ENCODE measurements at places on chromosomes 11 and 22. TPM values are rescaled to one million over a fixed set of nuclear protein-coding genes. Genes with fewer than 3 reads are reported as not detected.

The NRXN2 gene
- total RNA-seq = 1.3 TPM

The CARD18 gene
- not detected for total RNA-seq

The KCNJ5 gene
- total RNA-seq = not detected

The APOA4 gene
- not detected for total RNA-seq

The SCGB1A1 gene
- not detected for total RNA-seq

The SERPING1 gene
- 0.22 TPM for total RNA-seq

The HOATZ gene
- total RNA-seq = not detected

The OR52A1 gene
- total RNA-seq = not detected

The GAS2 gene
- 2.9 TPM for total RNA-seq

The POLA2 gene
- 51.9 TPM for total RNA-seq

The CDKN1C gene
- 0.46 TPM for total RNA-seq

The HORMAD2 gene
- not detected for total RNA-seq

The LMO1 gene
- total RNA-seq = not detected

The OR5A1 gene
- not detected for total RNA-seq

The IGLL1 gene
- total RNA-seq = not detected

The HTR3B gene
- not detected for total RNA-seq

The FREY1 gene
- 2.7 TPM for total RNA-seq

The OR5B2 gene
- not detected for total RNA-seq

The HTATIP2 gene
- total RNA-seq = 35.9 TPM

The C11orf87 gene
- total RNA-seq = not detected

The FOLR2 gene
- total RNA-seq = not detected

The ANO9 gene
- 77.6 TPM for total RNA-seq

The MRGPRX3 gene
- not detected for total RNA-seq

The TMA7B gene
- total RNA-seq = 8.2 TPM

The CD3D gene
- total RNA-seq = 648 TPM

The MACROD1 gene
- total RNA-seq = 5.6 TPM

The NDUFS8 gene
- 126 TPM for total RNA-seq

The MCAM gene
- 2.8 TPM for total RNA-seq
